ENCODE measurements at places on chromosomes 16 and 17. TPM values are rescaled to one million over a fixed set of nuclear protein-coding genes. Genes with fewer than 3 reads are reported as not detected.

- DNase-seq: no peak
Measured at GRCh38 chr17:9238340-9239245, 217.3 kb downstream of the NTN1 start.

GRCh38 chr16:85534536-85535351 is 78.4 kb upstream of the GSE1 start:
- no peak for DNase-seq

DNA sequence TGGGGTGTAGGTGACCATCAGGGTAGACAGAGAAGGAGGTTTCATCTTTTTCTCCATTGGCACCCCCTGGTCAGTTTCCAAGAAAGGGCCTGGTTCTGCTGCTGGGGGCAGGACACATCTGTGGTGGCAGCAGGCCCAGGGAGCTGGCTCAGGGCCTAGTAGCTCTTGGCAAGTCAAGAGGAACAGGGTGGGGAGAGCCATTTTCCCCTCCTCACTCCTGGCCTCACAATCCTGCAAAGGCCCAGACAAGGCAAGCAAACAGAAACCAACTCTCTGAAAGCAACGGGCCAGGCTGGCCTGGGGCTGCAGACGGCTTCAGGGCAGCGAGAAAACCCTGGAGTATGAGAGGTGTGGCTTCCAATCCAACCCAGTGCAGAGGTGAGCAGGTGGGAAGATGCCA is 192.9 kb upstream of the DYNLRB2 start:
- DNase-seq: no peak

DNA sequence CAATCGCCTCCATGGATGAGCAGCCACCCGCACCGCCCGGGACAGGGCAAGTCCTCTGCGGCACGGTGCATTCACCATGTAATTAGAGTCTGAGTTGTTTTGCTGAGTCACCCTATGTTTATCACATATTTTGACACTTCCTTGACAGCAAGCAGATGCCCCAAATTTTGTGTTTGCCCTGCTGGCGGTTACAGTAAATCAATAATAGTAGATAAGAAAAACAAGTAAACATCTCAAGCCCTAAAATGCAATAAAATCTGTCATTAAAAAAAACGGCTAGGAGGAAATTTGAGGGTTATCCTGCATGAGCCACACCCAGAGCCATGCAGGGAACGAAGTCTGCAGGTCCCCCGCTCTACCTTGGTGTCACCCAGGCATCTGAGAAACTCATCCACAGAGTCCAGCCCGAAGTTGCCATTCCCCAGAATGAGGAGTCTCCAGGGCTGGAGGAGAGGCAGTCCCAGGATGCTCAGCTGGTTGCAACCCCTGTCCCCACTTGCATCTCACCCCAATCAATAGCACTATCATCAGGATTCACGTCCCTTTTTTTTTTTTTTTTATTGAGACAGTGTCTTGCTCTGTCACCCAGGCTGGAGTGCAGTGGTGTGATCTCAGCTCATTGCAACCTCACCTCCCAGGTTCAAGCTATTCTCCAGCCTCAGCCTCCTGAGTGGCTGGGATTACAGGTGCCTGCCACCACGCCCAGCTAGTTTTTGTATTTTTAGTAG is 16.5 kb upstream of the ST6GALNAC1 start:
- DNase-seq: no peak

- no peak for DNase-seq
Measured at GRCh38 chr17:15957608-15958307, 12.8 kb downstream of the ADORA2B start.

DNA sequence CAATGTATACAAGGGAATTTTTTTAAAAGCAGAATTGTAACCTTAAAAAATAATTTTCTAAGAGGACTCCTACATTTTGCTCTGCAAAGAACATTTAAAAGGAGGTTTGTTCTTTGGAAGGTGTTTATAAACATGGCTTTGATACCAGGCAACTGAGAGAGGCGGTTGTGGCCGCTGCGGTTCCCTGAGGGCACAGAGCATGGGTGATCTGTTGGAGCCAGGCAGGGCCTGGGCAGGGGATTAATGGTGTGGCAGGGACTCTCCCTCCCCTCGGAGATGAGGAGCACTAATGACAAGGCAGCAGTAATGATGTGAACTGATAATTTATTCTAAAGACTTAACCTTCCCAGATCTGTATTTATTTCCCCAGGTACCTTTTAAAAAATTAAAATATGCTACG is 65.4 kb downstream of the WWP2 start:
- DNase-seq: no peak

GRCh38 chr17:49575679-49576087 is at the start of gene NXPH3:
Gene NXPH3, plus strand, starts transcription at chr17:49575871. Its CDS starts 349 bp downstream, at chr17:49576220.
- DNase-seq: no peak

DNA sequence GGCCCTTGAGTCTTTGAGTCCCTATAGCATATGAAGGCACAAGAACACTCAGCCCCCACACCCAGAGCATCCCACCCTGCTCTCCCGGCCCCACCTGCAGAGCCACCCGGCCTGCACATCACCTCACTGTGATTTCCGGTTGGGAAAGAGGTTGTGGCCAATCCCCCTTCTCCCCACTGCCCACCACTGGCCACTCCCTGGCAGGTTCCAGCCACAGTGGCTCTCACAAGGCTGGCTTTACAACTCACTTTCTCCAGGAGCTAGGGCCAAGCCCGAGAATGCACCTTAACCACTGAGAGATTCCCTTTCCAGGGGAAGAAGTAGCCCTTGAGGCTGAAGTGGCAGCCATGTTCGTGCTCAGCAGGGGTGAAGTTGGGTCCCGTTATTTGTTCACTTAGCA is 123.9 kb downstream of the C16orf78 start:
- DNase-seq: no peak

DNA sequence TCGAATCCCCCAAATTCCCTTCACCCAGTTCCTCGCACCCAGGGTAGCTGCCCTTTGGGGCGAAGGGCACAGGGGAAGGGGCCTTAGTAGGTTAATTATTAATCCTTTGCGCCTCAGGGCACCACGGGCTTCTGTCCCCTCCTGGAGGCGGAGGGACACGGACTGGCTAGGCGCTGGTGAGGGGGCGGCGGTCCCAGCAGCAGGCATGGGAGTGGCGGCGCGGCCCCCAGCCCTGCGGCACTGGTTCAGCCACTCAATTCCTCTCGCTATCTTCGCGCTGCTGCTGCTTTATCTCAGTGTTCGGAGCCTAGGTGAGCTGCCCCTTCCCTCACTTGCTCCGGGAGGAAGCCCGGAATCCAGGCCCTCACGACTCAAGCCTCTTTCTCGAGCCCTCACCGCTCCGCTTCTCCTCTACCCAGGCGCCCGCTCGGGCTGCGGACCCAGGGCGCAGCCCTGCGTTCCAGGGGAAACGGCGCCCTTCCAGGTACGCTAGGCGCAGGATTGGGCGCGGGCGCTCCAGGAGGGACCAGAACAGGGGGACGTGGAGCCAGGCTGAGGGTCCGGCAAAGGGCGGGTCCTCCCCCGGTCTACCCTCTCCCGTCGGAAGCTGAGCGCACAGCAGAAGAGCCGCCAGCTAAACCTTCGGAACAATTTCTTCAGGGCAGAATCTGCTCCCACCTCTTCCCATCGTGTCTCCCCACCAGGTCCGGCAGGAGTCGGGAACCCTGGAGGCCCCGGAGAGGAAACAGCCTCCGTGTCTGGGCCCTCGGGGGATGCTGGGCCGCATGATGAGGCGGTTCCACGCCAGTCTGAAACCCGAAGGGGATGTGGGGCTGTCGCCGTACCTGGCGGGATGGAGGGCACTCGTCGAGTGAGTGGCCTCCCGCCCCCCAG is at the start of gene GLTPD2:
Gene GLTPD2, plus strand, starts transcription at position 158 of the 894 bp plus-strand sequence. Its CDS starts 48 bp downstream, at position 206.
- DNase-seq: no peak

The ITGAL gene
- total RNA-seq: not detected

The TEKT5 gene
- not detected for total RNA-seq

The HSPB9 gene
- total RNA-seq: not detected

The G6PC1 gene
- not detected for total RNA-seq

The LPO gene
- not detected for total RNA-seq

The MYLK3 gene
- not detected for total RNA-seq

The UBALD2 gene
- 26.3 TPM for total RNA-seq

The HSD11B2 gene
- total RNA-seq: 2.2 TPM

The ARHGAP23 gene
- 42.3 TPM for total RNA-seq

The KRT31 gene
- not detected for total RNA-seq
